Pancreas (tissue), 10 donors: ENCODE measurements at places on chromosomes 16 and 17.
A peak's percentile ranks its signal among the peaks of the same experiment; 100 is the strongest.

DNA sequence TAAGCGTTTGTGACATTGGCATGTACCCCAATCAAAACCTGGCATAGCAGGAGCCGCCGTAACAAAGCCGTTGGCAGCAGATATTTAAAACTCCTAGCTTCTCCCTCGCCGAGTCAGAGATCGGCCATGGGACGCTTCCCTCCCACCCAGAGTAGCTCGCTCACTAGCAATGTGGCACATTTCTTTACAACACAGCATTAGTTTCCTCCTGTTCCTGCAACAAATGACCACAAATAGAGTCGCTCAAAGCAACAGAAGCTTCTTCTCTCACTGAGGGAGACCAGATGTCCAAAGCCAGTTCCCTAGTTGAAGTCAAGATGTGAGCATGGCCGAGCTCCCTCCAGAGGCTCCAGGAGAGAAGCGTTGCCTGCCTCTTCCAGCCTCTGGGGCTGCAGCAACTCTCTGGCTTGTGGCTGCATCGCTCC, 106.7 kb downstream of the RBFOX3 start:
- DNase-seq, result no peak

DNA sequence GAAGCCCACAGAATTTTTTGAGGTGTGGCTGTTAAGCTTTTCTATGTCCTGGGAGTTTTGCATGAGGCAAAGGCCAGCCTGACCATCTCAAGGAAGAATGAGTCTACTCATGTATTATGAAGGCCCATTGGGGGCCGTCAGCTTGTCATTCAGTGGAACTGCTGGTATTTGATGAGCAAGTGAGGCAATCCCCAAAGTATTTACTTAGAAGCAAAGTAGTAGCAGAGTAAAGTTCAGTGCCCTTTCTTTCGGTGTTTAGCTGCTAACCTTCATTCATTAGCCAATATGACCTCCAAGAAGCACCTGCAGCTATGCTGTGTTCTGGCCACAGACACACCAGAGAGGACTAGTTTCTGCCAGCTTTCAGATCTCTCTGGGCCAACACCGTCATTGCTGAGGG, 80.2 kb downstream of the RPA1 start:
- no peak for DNase-seq

DNA sequence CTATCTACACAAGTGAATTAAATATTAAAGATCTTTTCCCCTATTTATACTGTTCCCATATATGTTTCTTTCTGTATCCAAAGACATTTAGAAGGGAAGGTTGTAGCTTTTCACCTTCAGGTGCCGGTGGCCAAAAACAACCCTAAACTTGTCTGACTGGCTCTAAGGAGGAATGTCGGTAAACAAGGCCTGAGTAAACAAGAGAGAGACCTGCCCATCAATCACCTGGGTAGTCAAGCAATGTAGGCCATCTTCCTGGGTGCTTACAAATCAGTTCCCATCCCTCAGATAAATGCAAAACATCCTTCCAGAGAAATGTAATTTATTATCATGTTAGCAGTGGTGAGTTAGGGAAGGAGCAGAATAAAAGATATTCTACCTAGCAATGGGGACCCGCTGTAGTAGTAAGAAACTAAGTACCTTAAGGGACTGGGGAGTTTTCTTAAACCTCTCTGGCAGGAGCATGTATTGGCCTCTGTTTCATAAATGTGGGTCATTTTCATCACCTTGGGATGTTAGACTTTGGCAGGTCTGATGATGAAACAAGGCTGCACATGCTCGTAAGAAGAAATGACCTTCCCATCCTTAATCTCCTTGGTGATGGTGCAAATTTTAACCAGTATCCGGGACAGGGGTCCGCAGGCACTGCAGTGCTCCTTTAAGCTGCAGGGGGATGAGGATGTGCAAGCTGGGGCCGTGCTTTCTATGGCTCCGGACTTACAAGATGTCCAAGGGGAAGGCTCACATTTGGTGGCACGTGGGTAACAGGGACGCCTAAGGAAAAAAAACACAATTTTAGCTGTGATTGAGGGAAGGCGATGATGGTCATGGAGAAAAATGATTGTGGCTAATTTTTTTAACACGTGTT, 8.4 kb downstream of the KRT39 start:
- DNase-seq, result no peak

DNA sequence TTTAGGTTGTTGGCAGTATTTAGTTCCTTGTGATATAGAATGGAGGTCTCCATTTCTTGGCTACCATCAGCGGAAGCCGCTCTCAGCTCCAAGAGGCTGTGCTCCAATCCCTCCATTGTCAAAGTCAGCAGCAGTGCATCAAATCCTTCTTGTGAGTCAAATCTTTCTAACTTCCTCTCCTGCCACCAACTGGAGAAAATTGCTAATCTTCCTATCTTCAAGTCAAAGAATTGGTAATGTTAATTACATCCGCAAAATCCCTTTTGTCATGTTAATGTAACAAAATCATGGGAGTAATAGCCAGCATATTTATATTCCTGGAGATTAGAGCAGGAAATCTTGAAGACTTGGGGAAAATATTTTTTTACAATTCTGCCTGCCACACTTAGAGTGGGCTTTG, 436.4 kb upstream of the DYNLRB2 start:
- no peak for DNase-seq

DNA sequence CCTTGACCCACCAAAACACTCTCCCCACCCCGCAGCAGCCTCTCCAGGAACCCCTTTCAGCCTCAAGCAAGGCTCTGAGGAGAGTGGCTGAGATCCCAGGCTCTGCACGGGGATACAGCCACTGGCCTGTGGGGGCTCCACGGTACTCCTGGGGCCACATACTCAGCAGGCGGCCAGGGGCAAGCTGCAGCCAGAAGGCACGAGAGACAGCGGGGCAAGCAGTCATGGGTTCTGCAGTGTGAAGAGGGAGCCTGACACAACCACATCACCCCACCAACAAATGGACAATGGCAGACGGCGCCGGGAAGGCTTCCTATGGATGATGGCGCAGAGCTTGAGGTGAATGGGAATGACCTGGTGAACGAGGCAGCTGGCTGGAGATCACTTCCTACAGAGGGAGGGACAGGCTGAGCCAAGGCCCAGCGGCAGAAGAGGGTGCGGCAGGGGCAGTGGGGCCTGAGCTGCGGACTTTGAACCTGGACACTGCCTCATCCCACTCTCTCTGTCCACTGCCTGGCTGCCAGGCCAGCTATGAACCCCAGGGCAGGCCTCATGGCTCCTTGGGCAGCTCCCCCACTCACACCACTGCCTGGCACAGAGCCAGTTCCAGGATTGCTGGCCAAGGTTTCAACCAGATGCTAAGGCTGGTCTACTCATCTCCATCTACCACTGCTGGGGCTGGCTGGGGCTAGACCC, 10.8 kb upstream of the BCAR1 start:
- peak; percentile 87 for DNase-seq

DNA sequence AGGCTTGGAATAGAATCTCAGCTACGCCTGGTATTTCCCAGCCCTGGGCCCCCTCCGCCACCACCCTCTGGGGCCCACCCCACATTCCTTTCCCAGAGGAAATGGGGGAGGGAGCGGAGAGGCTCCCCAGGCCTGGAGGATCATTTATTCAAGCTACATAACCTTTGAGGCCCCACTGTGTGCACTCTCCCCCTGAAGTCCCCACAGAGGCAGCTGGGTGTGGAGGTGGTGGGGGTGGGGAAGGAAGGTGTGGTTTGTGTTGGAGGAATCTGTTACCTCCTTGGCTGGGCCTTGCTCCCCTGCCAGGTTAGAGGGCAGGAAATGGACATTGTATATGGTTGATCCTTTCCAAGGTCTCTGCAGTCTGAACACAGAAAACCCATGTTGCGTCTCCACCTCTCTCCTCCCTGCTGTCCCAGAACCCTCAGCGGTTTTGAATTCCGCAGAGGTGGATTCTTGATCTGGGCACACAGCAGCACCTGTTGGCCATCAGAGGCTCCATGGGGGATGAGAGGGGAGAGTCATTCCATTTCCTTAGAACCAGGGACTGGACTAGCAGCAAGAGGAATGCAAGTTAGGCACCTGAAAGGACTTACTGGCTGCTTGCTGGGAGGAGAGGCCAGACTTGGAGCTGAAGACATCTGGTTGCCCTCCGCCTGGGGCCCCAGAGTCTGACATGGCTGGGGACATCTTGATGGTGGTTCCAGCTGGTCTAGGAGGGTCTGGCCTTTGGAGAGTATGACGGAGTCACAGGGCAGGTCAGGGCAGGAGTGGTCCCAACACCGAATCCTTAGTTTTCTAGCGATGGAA, 23.0 kb downstream of the ARHGAP23 start:
- DNase-seq, result no peak

DNA sequence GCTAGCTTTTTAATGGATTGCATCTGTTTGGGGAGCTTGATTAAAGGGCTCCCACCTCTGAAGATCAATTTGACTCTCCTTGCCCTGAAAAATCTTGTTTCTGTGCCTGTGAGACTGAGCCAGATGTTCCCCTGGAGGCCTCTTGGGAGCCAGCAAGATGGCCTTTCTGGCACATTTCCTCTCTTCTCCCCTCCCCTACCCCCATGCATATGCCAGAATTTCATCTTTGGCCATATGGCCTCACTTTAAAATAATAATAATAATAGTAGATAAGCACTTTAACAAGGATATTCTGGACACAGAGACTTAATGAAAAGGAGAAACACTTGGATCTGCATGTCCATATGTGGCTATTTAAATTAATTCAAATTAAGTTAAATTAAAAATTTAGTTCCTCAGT, 144.1 kb upstream of the CES5A start:
- no peak for DNase-seq

DNA sequence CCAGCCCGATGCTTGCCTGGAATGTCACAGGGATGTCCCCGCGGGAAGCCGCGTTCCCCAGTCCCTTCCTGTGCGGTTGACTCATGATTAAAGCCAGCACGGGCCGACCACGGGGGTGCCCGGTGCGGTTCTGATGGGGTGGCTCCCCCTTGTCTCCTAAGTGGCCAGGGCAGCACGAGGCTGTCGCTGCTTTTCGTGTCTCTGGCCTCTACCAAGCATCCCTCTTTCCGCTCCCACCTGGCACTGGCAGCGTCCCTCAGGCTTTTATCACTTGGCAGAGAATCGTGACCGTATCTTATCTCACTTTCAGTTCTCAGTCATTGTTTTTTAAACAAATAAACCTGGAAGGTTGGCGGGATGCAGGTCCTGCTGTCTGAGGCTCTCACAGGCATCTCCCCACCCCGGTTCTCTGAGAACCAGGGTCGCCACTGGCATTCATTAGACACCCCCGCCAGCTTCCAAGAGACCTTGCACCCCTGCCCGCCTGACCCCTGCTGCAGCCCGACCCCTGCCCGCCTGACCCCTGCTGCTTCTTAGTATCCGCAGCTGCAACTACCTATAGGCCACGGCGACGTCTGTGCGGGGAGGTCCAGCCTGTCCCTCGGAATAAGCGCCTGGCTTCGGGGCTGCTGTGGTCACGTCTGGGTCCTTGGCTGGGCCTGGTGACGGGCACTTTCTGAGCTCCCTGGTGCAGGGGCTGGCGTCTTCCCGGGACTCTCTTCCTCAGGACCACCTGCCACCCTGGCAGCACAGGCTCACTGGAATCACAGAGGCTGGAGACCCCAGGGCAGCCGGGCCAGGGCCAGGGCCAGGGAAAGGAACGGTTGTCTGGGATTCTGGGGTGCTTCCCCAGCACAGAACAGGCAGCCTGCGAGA, 7.5 kb downstream of the C1QTNF8 start:
- no peak for DNase-seq

DNA sequence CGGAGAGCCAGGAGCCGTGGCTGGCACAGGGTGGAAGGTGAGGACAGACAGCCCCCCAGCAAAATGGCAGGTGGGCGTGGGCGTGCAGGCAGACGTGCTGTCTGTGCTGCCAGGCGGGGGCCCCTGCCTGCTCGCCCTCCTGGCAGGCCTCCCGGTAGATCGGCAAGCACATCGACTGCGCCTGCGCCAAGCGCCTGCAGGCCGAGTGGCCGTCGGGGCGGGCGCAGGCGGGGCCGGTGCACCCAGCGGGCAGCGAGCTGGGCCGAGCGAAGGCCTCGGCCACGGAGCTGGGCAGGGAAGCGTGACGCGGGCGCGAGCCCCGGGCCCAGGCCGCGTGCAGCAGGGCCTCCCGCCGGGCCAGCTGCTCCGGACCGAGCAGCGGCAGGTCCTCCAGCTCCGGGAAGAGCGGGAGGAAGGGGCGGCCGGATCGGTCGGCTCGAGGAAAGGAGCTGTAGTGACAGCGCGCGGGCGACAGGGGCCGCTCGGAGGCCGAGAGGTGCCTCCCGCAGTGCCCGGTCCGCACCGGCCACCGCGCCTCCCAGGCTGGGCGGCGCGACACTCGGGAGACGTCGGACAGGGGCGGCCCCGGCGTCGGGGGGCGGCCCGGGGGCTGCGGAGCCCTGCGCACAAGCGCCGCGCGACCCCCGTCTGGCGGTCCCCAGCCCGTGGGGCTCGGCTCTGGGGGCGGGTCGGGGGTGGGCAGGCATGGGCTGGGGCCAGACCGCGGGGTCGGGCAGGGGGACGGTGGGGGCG, 16.9 kb downstream of the GRIN2C start:
- peak; percentile 72 for DNase-seq

GRCh38 chr16:58451265-58451689, 48.7 kb upstream of the NDRG4 start:
- no peak for DNase-seq

DNA sequence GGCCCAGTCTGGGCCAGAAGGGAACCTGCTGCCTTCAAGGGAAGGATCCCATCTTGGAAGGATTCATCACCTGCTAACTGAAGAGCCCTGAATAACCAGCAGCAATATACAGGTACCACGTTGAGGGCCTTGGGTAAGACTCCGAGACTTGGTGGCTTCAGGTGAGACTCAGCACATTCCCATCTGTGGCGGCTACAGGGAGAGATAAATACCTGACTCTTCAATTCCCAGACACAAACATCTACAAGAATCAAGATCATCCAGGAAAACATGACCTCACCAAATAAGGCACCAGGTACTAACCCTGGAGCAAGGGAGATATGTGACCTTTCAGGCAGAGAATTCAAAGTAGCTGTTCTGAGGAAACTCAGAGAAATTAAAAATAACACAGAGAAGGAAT, 99.5 kb downstream of the DYNLRB2 start:
- DNase-seq, result no peak
